ENCODE measurements at places on chromosomes 12 and 14.

DNA sequence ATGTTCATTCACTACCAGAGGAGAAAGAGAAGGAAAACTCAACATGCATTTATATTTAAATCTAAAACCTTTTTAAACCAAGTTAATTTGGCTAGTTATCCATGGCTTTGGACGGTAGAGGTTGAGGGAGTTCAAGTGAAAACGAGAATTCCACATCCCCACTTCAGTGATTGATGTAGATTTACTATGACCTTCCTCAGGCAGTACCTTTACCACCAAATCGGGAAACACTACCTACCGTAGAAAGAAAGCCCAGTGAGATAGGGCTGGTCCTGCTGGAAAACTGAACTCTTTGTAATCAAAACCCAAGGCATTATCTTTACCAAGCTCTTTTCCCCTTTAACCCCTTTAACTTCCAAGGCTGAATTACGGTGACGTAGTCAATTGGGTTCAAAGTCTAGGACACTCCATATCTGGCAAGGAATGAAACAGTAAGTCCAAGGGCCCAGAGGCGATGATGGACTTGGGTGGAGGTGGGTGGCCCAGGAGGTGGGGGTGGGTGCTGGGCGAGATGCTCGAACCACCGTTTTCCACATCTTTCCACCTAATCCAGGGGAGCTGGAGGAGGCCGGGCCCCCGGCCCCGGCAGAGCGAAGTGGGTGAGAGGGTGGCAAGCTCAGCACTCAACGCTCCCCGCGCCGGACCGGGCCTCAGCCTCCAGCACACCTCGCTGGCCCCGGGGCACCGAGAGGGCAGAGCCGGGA lies 618 bp downstream of the SEC23A start:
- peak; percentile 73 for DNase-seq

DNA sequence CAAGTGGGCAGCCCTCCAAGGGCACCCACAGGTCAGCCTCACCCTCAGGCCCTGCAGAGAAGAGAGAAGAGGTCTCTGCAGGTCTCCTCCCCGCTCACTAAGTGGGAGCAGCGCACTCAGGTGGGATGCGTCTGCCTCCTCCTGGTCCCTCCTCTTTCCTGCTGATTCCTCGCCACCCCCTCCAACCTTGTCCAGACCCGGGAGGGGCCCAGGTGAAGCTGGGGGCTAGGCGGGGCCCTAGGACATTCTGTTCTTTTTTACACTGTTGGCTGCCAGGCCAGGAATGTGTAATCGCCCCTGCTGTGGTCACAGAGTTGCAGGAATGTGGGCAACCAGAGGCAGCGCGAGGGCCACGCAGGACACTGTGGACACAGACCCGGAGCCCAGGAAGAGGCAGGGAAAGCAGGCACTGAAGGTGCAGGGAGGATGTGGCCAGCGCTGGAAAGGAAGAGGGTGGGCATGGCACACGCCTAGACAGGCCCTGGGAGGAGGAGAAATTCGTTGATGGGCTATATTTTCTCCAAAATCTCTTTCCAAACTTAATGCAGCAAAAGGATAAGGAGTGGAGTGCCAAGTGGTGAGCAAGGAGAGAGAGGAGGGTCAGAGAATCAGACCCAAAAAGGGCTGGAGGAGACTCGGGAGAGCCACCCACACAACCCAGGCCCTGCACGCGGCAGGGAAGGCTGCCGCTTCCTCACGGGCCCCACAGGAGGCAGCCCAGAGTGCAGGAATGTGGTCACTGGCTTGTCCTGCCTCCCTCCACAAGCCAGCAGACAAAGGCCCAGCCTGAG lies 911 bp upstream of the SCNN1A start:
- DNase-seq = no peak

DNA sequence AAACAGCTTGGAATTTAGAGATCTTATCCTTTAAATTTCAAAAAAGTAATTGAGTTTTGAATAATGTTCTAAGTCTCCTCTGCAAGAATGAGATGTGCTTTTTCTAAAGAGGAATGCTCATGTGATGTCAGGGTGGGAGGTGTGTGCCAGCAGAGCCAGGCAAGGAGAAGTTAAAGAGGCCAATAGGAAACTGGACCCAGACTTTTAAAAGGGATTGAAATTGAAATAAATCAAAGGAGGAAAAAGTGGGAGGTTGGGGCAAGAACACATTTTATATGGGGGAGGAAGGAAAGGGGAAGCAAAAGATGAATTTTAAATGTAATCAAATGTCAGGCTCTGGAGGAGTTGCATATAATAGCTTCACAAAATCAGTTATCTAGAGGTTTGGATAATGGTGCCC lies 126.1 kb downstream of the FIGNL2 start:
- no peak for DNase-seq

GRCh38 chr14:96272777-96273473 lies 16.9 kb downstream of the BDKRB1 start:
- no peak for DNase-seq

- no peak for DNase-seq
Observed at GRCh38 chr12:87870493-87871460, 158.4 kb downstream of the C12orf50 start.

DNA sequence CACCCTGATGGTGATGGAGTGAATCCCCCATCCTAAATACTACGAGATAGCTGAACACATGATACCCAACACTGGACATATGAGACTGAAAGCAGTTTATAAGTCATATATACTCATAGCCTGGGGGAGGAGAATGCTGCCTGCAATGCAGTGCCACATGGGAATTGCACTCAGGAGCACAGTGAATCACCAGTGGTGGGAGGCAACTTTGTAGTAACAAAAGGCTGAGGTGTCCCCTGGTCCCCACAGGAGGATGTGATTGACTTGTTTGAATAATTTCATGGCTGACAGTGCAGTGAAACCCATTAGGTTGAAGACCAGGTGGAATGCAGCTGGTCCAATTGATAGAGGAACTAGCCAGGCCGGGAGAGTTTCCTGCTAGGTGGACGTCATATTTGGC lies 20.2 kb downstream of the CCDC38 start:
- DNase-seq = no peak

- no peak for DNase-seq
Observed at GRCh38 chr12:16349131-16349460, 1.7 kb downstream of the MGST1 start.

DNA sequence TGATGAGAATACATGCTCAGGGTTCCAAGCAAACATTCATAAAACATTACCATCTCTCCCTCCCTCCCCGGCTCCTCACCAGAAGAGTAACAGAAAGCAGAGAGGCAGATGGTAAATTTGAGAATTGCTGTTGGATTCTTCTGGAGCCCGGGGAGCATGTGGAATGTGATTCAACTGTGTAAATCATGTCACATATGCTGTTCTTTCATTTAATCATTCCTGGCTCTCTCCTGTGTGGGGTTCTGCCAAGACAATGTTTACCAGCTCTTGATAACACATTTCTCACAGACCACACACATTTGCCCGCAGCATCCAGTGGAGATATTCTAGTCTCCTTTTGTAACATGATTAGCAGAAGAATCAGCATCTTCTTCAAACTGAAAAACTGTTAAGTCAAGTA lies 23.4 kb upstream of the NR2C1 start:
- no peak for DNase-seq

- peak; percentile 57 for DNase-seq
Observed at GRCh38 chr12:108664338-108665258, 30.9 kb upstream of the SELPLG start.

DNA sequence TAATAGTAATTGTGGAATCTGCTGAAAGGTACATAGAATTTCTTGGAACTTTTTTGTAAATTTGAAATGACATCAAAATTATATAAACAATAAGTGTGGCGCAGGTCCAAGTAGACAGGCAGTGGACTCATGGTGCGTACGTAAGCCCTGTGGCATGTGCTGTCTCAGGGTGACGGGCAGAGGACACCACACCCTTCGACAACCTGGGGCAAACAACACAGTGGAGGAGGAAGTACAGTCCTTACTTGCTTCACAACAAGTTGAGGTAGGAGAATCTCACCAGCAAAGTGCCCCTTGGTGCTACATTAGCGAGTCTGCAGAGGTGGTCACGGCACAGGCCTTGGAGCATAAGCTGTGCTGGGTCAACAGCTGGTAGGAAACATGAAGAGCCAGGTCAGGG lies 180.9 kb downstream of the AEBP2 start:
- no peak for DNase-seq

GRCh38 chr14:71183876-71184689 lies 276.8 kb downstream of the PCNX1 start:
- DNase-seq = no peak

- DNase-seq = no peak
Observed at GRCh38 chr14:54354096-54354495, 42.7 kb upstream of the CDKN3 start.

- DNase-seq = no peak
Observed at GRCh38 chr12:46773586-46774321, 52.0 kb downstream of the SLC38A4 start.

DNA sequence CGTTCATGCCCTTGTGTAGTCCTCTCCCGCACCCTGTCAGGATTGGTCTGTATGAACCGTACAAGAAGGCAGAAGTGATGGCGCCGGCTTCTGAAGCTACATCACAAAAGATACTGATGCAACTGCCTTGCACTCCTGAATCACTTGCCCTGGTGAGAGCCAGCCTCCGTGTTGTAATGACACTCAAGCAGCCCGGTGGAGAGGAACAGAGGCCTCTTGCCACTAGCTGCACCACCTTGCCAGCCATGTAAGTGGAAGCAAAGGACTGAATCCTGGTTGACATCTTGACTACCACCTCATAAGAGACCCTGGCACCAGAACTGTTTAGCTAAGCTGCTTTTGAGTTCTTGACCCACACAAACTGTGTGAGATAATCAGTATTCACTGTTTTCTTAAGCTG lies 266.0 kb downstream of the ERC1 start:
- no peak for DNase-seq

- DNase-seq = no peak
Observed at GRCh38 chr12:10668526-10668925, 5.3 kb downstream of the STYK1 start.

- DNase-seq = no peak
Observed at GRCh38 chr12:29316752-29317151, 64.2 kb downstream of the ERGIC2 start.

- no peak for DNase-seq
Observed at GRCh38 chr12:77179515-77179914, 114.1 kb upstream of the E2F7 start.

DNA sequence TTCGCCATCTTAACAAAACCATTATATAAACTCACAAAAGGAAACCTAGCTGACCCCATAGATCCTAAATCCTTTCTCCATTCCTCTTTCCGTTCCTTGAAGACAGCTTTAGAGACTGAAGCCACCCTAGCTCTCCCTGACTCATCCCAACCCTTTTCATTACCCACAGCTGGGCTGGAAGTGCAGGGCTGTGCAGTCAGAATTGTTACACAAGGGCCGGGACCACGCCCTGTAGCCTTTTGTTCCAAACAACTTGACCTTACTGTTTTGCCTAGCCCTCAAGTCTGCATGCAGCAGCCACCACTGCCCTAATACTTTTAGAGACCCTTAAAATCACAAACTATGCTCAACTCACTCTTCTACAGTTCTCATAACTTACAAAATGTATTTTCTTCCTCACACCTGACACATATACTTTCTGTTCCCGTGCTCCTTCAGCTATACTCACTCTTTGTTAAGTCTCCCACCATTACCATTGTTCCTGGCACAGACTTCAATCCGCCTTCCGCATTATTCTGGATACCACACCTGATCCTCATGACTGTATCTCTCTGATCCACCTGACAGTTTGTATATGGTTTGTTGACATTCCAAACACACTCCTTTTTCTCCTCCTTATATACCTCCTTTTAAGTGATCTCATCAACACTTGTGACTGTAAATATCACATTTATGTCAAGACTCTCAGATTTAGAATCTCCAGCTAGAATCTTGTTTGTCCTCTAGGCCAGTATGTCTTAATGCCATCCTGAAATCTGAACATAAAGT lies 208.7 kb downstream of the KITLG start:
- no peak for DNase-seq

GRCh38 chr14:74974364-74975058 lies 19.1 kb upstream of the PGF start:
- DNase-seq = no peak

- DNase-seq = no peak
Observed at GRCh38 chr12:105293187-105293586, 37.3 kb upstream of the C12orf75 start.

DNA sequence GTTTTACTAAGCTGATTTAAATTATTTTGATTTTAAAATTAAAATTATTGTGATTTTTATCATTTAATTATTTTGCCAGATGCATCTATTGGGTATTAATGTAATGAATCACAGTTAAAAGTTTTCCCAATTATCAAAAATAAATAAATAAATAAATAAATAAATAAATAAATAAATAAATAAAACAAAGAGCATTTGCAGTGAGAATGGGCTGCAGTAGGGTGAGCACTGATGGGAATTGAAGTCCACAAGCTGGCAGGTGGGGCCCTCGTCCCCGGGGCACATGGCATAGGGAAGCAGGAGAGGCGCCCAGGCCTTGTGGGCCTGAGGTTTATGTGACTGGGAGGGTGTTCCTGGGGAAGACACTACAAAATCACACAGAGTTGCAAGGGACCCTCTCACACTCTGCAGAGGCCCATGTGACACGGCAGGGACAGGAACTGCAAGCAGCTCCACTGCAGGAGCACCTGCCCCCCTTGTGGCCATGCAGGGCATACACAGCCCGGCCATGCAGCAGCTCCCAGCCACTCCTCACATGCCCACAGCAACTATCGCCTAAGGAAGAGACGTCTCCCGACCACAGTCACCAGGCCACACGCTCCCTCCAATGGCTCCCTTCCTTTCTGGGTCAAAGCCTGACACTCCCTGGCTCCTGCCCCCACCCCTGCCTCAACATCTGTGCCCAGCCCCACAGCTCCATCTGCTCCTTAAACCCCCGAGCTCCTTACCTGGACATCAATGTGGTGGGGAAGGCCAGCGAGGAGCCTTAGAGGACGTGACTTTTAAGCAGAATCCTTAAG lies 256.3 kb upstream of the SFSWAP start:
- no peak for DNase-seq
